ENCODE measurements at places on chromosomes 3 and 15.

DNA sequence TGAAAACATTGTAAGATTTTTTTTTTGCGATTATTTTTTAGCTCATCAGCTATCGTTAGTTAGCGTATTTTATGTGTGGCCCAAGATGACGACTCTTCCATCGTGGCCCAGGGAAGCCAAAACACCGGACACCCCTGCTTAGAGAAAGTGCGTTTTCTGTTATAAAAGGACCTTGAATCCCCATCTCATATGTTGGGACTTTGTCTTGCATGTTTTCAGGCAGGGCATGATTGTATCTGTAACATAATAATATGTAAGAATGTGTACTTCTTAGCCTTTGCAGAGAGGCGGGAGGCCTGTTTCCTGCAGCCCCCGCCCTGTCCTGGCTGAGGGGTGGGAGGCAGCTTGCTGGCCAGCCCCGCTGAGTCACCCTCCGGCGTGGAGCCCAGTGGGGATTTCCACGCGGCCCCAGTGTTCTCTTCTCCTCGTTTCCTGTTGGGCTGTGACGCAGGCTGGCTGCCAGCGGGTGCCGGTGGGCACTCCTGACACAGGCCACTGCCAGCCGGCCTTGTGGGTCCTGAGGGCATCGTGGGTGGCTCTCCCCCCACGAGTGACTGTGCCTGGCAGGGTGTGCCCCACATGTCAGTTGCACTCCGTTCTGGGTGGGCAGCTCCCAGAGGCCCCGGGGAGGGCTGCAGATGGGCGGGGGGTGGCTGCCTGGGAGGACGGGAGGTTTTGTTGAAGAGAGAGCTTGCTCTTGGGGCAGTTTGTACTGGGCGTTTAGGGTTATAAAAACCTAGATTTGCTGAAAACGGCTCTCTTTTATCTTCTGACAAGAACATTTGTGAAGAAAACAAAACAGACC is 55.6 kb downstream of the SMAD3 start:
- peak; percentile 90 for DNase-seq

DNA sequence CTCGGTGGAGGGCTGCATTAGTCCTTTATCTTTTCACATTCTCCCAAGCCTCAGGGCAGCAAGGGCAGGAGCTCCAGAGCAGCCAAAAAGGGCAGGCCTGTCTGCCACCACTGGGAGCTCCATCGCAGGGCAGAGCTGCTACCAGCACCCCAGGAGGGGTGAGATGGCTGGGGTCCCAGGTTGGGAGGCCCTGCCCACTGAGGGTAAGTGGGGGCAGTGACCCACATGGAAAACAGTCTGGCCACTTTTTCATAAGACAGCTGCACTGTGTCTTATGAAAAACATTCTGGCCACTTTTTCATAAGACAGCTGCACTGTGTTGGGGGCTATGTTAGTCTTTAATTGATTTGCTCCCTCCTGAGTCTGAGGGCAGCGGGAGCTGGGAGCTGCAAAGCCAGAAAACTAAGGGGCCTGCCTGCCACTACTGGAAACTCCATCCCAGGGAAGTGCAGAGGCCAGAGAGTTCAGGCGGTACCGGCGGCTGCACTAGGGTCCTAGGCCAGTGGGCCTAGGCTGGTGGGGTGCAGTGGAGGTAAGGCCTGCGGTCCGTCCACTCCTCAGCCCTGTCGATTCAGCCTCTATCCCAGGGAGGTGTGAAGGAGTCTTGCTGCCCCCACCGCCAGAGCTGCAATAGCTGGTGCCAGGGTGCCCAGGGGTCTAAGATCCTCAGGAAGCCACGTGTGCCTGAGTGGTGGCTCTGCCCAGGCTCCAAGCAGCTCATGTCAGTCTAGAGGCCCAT is 45.4 kb downstream of the TMCO5A start:
- DNase-seq, result no peak

DNA sequence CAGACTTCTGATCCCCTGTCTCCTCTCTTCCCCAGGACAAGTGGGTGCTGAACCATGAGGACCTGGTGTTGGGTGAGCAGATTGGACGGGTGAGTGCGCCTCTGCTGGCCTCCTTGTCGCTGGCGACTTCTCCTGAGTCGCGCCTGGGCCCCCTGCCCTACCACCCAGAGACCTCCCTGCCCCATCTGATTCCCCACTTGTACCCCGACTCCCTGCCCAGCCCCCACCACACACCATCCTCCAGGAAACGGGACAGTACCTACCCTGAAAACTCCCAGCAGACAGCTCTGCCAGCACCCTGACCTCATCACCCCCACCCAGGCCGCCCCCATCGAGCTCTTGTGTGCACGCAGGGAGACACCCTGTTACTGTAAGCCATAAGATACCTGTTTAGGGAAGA is 7.7 kb downstream of the FES start:
- DNase-seq, result no peak

- DNase-seq, result no peak
Observed at GRCh38 chr3:196355668-196356067, 17.5 kb upstream of the TM4SF19 start.

GRCh38 chr3:167712445-167712844 is 22.2 kb downstream of the PDCD10 start:
- DNase-seq, result no peak

GRCh38 chr3:134314588-134315285 is 59.5 kb downstream of the AMOTL2 start:
- DNase-seq, result peak; percentile 37

GRCh38 chr15:87577336-87577735 is 679.2 kb downstream of the NTRK3 start:
- no peak for DNase-seq

DNA sequence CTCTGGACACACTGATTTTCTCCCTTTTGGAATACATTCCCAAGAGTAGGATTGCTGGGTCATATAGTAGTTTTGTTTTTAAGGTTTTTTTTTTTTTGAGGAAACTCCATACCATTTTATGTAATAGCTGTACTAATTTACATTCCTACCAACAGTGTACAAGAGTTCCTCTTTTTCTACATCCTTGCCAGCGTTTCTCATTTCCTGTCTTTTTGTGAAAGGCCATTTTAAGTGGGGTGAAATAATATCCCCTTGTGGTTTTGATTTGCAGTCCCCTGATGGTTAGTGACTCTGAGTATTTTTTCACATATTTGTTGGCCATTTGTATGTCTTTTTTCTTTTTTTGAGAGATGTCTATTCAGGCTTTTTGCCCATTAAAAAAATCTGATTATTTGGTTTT is 1205.5 kb downstream of the ROBO1 start:
- DNase-seq, result no peak

DNA sequence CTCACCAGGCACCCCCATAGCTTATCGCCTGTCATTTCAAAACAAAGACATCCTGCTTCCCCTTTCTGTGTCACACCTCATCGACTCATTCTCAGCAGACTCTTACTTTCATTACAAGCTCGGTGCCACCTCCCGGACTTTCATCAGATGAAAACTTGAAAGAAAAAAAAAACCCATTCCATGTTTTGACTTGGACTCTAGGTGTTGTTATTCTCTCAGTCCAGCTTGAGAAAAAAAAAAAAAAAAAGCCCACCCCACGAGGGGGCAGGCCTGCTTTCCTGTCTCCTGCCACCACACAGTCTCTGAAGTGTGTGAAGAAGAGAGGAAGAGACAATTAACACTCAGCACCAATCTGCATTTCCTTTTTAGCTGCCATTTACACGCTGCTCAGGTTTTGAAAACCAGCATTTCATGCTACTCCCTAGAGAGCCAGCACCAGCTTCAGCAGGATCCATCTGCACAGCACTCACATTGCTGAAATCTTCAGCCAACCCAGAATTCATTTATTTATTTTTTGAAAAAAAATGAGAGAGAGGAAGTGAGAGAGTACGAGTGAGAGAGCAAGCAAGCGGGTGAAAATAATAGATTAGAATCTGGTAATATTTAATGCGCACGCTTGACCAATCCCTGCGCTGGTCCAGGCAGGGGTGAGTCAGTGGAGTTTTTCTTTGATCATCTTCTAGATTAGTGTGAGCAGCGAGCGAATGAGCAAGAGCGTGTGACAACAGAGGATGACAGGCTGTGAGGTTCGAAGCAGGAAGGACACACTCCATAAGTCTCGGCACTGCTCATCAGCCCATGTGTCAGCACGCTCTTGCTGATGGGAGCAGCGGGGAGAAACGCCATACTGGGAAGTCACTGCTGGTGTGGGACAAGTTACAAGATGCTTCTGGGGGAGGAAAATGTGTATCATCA is 23.5 kb downstream of the ZNF80 start:
- peak; percentile 90 for DNase-seq

GRCh38 chr3:110419601-110420000 is 652.0 kb upstream of the NECTIN3 start:
- peak; percentile 27 for DNase-seq

GRCh38 chr3:42351207-42351606 is 59.2 kb downstream of the LYZL4 start:
- DNase-seq, result no peak

DNA sequence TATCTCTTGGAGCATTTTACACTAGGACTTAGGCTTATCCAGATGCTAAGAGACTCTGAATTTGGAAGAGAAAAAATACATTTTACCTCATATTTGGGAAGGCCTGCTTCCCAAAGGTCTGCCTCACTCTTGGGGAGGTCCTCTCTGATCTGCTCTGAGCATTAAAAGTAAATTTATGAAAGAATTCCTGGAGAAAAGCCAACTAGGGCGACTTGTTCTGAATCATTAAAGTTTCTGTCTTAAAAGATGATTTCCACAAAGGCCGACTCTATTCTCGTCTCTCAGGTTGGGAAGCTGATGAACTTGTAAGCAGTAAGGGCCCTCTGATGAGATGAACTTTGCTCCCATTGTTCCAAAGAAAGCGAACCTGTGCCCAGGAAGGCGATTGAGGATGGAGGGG is 48.7 kb upstream of the HES1 start:
- no peak for DNase-seq

DNA sequence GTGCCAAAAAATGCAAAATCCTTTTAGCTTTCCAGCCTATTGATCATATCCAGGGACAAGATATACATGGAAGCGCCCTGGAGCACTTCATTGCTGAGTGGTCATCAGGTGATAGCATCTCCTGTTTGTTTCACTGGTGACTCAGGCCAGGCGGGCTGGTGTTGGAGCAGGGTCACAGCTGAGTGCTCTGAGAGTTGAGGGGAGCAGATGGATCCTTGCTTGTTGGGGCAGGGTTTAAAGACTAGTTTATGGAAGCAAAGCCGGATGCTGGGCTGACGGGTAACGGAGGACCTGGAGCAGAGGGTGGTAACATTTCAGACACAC is 405.0 kb upstream of the TPM1 start:
- no peak for DNase-seq

DNA sequence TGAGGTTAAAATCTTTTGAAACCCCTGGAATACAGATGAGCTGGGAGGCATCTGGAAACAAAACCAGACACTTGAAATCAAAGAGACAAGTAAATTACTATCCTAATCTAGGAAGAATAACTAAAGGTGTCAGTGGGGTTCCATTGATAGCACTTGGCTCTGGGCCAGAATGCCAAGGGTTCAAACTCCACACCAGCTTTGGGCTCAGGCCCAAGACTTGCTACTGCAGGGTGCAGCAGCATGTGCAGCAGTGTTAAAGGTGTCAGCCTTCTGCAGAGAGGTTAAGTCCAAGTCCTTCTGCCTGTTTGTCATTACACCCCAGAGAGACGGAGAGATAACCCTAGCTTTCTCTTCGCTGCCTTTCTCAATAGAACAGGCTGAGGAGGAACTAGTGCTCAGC is 273.9 kb downstream of the TIGIT start:
- no peak for DNase-seq

GRCh38 chr3:39183211-39184080 is 8.9 kb downstream of the XIRP1 start:
- no peak for DNase-seq

- DNase-seq, result no peak
Observed at GRCh38 chr3:170602556-170602955, 16.7 kb upstream of the SLC7A14 start.

- peak; percentile 49 for DNase-seq
Observed at GRCh38 chr3:58577269-58577821, at the start of gene FAM107A. TSS of gene FAM107A (minus strand) at chr3:58577391. CDS start at chr3:58569860, 7,531 bp downstream.

GRCh38 chr3:37957539-37957936 is 33.0 kb upstream of the VILL start:
- DNase-seq, result no peak

DNA sequence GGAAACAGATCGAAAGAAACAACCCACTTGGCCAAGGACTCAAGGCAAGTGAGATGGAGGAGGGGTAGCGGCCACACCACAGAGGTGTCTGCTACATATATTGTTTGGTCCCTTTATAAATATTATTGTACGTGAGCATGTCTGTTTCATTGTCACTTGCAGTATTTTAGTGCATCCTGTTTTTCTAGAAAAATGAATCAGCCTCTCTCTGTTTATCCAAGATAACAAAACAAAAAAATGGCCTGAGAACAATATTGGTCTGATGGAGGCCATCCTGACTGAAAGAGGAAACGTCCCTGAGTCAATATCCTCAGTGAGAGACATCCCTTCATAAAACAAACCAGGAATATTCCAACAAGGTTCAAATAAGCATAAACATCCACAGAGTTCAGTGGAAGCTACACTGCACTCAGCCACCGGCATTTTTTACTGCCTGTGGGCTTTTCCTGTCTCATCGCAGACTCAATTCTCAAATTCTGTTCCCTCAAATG is 42.0 kb downstream of the WWTR1 start:
- peak; percentile 54 for DNase-seq

- no peak for DNase-seq
Observed at GRCh38 chr15:68821190-68821840, 620 bp upstream of the ANP32A start.

GRCh38 chr3:86547692-86548091 is 443.3 kb downstream of the VGLL3 start:
- DNase-seq, result no peak

DNA sequence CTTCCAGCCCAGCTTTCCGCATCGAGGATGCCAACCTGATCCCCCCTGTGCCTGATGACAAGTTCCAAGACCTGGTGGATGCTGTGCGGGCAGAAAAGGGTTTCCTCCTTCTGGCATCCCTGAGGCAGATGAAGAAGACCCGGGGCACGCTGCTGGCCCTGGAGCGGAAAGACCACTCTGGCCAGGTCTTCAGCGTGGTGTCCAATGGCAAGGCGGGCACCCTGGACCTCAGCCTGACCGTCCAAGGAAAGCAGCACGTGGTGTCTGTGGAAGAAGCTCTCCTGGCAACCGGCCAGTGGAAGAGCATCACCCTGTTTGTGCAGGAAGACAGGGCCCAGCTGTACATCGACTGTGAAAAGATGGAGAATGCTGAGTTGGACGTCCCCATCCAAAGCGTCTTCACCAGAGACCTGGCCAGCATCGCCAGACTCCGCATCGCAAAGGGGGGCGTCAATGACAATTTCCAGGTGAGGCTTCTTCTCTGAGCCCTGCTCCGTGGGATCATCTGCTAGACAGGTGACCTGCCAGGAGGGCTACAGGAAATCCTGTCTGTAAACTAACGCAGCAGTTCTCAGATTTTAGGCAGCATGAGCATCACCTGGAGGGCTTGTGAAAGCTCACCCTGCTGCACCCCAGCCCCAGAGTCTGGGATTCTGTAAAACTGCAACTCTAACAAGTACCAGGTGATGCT is 1.6 kb downstream of the THBS1 start:
- peak; percentile 59 for DNase-seq

DNA sequence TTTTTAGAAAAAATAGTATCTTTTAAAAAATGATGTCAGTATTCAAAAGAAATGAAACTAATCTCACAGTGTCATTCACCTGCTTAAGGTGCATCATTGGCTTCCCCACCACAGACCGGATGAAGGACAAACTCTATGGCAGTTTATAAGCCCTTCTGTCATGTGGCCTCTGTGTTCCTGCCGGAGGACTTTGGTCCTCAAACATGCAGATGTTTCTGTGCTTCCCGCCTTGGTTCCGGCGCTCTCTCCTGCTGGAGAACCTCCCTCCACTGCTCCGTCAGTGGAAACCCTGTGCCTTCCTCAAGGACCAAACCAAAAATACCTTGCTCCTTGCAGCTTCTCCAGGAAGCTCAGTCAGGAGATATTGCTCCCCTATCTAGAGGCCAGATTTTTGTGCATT is 326.3 kb downstream of the UACA start:
- no peak for DNase-seq

GRCh38 chr3:1442271-1442670 is 349.4 kb downstream of the CNTN6 start:
- no peak for DNase-seq

Data from ELR (cell line).